ENCODE measurements at places on chromosomes 3 and 15.

GRCh38 chr15:59424616-59425015 lies 13.4 kb upstream of the FAM81A start:
- DNase-seq, result no peak

GRCh38 chr3:182491577-182491976 lies 301.7 kb upstream of the ATP11B start:
- peak; percentile 92 for DNase-seq

- DNase-seq, result no peak
These were observed 37.6 kb downstream of the LRRN1 start for GRCh38 chr3:3836845-3837244.

GRCh38 chr15:39947401-39948197 lies 13.7 kb downstream of the EIF2AK4 start:
- no peak for DNase-seq

- no peak for DNase-seq
These were observed 928.1 kb downstream of the TUSC7 start for GRCh38 chr3:117637666-117638065.

DNA sequence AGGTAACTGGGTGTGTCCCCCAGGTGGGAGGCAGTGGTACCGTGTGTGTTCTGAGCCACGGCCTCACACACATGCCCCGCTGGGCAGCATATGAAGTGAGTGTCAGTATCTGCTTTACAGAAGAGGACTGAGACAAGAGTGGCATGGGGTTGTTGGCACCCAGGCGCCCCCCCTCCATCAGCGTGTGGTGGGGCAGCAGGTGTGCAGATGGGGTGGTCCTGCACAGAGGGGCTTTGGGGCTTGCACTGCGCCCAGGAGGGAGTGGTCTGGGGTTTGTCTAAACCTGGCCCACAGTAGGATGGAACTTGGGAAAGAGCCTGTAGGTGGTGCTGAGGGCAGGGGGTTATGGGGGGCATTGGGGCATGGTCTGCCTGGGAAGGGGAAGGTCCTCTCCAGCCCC lies 176.0 kb downstream of the APBA2 start:
- no peak for DNase-seq

DNA sequence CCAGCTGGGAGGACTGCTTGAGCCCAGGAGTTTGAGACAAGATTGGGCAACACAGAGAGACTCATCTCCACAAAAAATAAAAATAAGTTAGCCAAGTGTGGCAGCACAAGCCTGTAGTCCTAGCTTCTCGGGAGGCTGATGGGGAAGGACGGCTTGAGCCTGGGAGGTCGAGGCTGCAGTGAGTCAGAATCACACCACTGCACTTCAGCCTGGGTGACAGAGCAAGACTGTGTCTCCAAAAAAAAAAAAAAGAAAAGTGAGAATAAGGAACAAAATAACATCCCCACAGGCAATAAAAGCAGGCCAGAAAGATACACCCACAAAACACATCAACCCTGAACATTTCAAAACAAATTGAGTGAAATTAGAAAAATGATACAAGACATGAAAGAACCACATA lies 48.7 kb upstream of the OCA2 start:
- DNase-seq, result no peak

DNA sequence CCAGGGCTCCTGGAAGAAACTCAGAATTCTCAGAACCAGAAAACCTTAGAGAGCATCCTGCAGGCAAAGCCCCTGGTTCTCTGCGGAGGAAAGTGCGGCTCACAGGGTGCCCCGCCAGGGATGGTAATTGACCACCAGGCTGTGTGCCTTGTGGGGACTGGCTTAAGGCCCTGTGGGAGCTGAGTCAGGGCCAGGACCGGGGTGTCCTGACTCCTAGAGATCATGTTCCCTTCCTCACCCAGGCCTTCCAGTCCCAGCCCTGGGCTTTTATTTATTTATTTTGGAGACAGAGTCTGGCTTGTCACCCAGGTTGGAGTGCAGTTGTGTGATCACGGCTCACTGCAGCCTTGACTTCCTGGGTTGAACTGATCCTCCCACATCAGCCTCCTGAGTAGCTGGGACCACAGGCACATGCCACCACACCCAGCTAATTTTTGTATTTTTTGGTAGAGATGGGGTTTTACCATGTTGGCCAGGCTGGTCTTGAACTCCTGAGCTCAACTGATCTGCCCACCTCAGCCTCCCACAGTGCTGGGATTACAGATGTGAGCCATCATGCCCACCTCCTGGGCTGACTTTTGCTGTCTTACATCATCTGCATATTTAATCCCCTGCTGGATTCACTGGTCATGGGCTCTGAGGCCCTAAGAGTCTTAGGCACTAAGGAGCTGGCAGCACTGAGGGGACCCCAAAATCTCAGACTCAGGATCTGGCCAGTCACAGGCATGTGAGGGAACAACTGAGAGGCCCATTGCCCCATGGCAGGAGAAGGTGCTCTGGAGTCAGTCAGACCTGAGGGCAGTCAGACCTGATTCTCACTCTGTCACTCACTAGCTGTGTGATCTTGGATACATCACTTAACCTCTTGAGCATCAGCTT lies 20.4 kb upstream of the LAMP3 start:
- no peak for DNase-seq

- DNase-seq, result no peak
These were observed 165.2 kb upstream of the MYRIP start for GRCh38 chr3:39644176-39644575.

GRCh38 chr3:85475346-85475745 lies 516.6 kb downstream of the CADM2 start:
- DNase-seq, result no peak

- no peak for DNase-seq
These were observed 3.7 kb downstream of the SENP7 start for GRCh38 chr3:101509281-101509680.

DNA sequence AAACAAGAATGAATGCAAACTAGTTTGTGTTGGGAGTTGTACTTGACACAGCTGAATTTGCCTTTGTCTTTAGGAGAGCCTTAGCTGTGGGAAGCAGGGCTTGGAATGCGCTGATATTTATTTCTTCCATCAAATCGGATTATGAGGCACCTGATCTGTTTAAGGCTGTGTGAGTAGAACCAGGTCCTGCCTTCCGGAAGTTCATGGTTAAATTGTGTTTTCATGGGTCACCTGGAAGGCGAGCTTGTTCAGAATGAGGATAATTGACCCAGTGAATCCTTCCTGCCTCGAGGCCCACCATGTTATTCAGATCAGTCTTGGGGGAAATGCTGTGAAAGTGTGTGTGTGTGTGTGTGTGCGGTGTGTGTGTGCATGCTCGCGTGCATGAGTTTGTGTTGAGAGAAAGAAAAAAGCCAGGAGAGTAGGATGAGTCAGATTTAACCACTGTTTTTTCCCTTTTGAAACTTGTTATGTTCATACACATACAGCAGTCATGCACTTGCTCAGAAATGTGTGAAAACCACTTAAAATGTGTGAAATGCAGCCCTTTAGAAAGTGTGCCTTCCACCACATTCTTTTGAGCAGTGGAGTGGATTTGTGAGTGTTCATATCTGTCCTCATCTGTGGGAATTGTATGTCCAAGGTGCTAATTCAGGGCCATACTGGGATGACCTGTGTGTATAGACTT lies 36.7 kb downstream of the SMAD3 start:
- no peak for DNase-seq

DNA sequence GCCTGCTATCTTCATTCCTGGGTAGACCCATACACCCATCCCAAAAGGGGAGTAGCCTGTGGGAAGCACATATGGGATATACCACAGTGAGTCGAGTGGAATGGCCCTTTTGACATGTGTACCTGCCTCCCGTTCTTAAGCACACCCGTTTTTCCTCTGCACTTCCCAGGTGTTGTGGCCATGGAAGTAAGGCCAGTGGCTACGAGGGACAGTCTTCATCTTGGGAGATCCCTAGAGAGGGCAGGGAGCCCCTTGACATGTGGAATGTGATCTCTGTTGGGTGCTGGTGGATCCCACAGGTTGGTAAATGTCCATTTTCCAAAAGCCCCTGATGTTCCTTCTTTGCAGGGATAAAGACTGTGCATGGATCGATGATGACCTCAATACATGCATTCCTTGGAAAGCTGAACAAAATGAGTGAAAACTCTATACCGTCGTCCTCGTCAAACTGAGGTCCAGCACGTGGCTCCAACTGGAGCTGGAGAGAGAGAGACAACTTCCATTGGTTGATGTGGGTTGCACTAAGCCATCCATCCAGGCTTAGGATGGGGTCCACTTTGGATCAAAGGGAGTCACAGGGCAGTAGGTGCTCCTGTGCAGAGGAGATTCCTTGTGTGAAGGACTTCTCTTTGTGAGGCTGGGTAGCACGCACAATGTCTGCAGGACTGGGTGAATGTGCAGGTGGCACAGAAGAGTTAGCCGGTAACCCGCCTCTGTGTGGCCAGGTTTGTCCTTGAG lies 136.8 kb downstream of the SNRPN start:
- DNase-seq, result no peak

- no peak for DNase-seq
These were observed 89.7 kb downstream of the TRIM42 start for GRCh38 chr3:140767566-140767965.

GRCh38 chr15:98753726-98754656 lies 105.7 kb downstream of the IGF1R start:
- DNase-seq, result no peak

GRCh38 chr3:16818945-16819344 lies 65.8 kb upstream of the PLCL2 start:
- DNase-seq, result no peak

- DNase-seq, result no peak
These were observed 173.4 kb upstream of the TP63 start for GRCh38 chr3:189457631-189458412.

DNA sequence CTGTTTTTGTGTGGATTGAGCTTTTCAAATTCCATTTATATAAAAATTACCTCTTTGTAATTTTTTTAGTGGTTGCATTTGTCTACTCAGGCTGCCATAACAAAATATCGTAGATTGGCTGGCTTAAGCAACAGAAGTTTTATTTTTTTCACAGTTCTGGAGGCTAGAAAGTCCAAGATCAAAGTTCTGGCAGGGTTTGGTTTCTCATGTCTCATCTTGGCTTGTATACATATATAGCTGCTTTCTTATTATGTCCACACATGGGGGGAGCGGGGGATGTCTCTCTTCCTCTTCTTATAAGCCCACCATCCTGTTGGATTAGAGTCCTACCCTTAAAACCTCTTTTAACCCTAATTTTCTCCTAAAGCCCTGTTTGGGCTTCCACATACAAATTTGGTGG lies 28.5 kb downstream of the MGA start:
- DNase-seq, result no peak

DNA sequence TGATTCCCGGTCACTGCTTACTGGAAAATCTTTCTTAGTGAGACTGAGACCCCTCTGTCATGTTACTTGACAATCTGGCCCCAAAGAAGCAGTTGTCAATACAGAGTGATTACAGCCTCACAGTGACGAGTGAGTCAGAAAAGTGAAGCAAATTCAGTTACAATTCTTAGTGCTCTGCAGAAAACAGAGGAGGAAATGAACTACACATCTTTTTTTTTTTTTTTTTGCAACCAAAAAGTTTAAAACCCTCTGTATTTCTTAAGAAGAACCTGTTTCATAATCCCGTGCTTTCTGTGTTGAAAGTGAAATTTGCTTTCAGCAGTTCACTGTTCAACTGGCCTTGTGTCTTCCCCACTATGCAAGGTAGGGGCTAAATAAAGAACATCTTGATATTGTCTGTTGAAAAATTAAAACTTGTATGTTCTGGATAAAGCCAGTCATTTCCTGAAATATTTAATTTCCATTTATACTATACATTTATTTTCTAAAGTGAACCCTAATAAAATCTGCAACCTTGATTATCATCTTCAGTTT lies 1.9 kb downstream of the AQP9 start:
- no peak for DNase-seq

GRCh38 chr3:65234499-65234898 lies 546.7 kb upstream of the ADAMTS9 start:
- DNase-seq, result no peak
